ENCODE measurements at places on chromosomes 4 and X.

DNA sequence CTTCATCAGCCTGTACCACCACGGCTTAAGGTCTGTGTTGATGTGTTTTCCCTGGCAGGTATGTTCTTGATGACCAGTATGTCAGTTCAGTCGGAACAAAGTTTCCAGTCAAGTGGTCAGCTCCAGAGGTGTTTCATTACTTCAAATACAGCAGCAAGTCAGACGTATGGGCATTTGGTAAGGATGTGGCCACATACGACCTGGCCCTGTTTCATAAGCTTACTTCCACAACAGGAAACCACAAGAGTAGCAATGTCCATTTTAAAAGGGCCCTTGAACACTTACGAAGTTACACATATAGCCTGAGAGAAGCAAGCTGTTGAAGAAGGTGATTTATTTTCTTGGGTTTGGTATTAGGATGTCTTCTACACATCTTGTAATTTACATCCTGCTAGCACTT lies 46.1 kb downstream of the BMX start:
- no peak for DNase-seq

GRCh38 chr4:55801498-55801897 lies 18.1 kb upstream of the EXOC1L start:
- no peak for DNase-seq

DNA sequence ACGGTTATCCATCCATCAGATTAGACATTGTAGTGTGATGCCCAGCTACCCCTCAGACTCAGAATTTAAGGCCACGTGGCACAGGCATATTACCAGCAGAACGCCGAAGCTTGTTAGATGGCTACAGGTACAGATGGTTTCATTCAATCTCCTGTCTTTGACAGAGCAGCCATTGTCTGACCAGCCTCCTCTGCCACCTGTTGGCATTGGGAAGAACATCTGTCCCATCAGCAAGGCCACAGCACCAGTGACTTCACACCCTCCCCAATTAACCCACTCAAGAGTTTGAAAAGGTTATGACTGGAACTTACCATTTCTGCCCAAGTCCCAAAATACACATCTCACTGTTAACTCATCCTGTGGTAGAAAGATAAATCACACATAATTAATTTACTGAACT lies 22.0 kb upstream of the PHKA2 start:
- DNase-seq: no peak

DNA sequence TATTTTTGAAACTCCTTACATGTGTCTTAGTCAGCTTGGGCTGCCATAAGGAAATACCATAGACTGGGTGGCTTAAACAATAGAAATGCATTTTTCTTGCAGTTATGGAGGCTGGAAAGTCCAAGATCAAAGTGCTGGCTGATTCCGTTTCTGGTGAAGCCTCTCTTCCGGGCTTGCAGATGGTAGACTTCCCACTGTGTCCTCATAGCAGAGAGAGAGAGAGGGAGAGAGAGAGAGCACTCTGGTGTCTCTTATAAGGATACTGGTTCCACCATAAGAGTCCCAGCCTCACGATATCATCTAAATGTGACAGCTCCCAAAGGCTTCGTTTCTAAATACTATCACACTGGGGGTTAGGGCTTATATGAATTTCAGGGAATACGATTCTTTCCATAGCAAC lies 39.7 kb downstream of the ENPEP start:
- no peak for DNase-seq

DNA sequence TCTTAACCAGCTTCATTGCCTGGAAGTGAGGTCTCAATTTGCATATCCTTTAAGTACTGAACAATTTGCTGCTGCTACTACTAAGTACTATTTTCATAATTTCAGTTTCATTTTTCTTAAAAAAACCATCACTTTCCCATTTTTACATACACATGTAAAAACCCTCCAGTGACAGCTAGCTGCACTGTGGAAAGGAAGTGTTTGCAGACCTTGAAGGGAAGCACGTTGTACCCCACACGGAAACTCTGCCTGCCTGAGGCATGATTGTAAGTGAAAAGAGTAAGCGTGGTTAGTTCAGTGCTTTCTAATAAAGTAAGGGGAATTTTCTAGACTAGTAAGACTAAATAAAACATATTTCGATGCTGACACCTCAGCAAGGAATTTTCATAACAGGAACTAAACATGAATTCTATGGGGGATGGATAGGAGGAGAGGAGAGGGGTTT lies 103.6 kb downstream of the RAPGEF2 start:
- no peak for DNase-seq

- DNase-seq: no peak
Measured at GRCh38 chrX:108163333-108164082, 71.9 kb downstream of the ATG4A start.

- DNase-seq: peak; percentile 34
Measured at GRCh38 chr4:183960046-183960420, 54.9 kb downstream of the STOX2 start.

DNA sequence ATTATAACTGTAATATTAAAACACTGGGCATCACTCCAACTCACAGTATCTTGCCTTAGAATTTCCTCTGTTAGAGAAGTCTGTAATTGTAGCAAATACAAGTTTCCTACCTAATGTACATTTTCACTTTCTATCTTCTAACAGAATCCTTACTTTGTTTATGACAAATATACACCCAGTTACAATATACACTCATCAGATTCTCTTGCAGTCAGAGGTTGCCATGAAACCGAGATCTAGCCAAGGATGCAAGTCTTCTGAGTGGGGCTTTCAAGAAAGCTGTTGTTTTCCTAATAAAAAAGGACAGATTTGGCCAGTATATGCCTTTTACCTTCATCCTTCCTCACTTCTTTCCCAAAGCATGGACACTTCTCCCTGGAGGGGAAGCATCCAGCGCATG lies 228.9 kb downstream of the SCFD2 start:
- no peak for DNase-seq

DNA sequence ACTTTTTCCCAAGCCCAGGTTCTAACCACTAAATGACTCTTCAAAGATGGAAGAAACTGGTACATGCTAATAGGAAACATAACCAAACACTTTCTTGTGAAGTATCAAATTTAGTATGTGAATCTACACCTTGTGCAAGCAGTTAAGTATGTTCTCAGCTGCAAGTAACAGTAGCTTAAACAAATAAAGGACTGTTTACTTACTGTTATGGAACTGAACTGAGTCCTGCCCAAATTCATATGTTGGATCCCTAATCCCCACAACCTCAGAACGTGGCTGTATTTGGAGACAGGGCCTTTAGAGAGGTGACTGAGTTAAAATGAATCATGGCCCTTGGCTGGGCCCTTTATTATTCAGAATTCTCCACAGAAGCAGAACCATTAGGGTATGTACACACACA lies 178.7 kb downstream of the KDR start:
- no peak for DNase-seq

- no peak for DNase-seq
Measured at GRCh38 chrX:79366873-79367749, at the start of gene ITM2A. Gene ITM2A, minus strand, starts transcription at chrX:79367334. Its CDS starts 119 bp downstream, at chrX:79367215.

- no peak for DNase-seq
Measured at GRCh38 chr4:173821876-173822275, 291.8 kb upstream of the HAND2 start.

DNA sequence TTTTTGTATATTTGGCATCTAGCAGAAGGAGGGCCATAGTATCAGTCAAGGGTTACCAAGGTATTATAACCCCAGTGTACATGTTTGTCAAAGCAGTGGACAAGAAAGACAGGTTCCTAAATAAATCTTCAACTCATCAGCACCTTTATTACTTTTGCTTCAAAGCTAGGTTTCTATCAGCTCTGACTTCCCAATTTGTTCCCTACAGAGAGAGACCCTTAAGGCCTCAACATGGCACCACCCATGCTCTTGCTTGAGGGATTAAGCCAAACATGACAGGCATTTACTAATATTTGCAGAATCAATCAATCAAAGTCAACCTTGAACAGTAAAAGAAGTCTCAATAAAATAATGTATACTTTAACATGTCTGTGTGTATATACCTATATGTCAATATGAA lies 9.4 kb downstream of the TBCK start:
- DNase-seq: no peak

DNA sequence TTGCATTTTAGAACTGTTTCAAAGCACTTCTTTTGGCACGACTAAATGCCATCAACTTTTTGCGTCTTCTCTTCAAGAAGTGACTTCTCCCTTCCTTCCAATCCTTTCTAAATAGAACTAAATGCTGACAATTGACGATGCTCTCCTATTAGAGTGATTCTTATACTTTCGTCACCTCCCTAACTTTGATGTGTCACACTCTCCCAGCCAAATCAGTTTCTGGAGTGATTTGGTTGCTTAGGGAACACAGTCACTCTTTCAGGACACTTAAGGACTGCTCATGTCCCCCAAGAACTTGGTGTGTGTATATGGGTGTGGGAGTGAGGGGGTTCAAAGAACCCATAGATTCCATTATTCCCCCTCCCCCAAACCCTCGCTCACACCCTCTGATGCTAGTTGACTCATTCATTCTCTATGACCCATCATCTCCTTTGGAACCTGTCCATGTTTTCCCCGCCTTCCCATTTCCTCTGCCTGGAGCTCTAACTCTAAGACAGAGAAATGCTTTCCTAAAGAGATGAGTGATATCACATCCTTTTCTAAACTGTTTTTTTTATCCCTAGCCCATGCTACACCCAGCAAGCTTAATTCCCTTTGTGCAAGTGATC lies 26.8 kb upstream of the AREG start:
- no peak for DNase-seq

DNA sequence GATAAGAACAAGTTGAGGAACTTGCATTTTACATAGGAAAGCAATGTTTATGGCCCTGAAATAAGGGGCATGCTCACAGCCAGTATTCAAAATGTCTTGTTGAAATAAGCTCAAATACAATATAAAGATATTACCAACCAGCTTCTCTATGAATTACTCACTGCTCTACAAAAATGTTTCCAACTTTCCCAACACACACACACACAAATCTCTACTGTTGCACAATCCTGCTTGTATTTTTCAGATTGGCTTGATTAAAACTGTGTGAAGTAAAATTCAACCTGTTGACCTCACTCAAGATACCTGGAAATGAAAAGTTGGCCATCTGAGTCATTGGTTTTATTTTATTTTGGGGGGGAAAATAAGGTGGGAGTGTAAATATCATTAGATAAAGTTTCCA lies 128.6 kb downstream of the CHIC2 start:
- DNase-seq: no peak

GRCh38 chr4:71186566-71187403 lies 152.0 kb upstream of the SLC4A4 start:
- DNase-seq: no peak

DNA sequence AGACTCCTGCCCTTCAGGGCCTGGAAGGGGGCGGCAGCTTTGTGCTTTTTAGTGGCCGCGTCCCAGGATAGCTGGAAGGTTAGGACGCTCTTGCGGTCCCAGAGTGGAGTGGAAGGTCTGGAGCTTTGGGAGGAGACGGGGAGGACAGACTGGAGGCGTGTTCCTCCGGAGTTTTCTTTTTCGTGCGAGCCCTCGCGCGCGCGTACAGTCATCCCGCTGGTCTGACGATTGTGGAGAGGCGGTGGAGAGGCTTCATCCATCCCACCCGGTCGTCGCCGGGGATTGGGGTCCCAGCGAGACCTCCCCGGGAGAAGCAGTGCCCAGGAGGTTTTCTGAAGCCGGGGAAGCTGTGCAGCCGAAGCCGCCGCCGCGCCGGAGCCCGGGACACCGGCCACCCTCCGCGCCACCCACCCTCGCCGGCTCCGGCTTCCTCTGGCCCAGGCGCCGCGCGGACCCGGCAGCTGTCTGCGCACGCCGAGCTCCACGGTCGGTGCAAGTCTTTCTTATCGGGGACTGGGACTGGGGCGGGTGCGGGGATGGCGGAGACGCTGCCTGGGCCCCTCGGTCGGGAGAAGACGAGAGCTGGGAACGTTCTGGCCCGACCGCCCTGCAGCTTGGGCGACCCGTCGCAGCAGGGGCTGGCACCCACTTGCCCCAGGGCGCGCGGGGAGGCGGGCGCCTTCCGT lies at the start of gene EDNRA:
TSS of gene EDNRA (plus strand) at position 207 of the 686 bp plus-strand sequence. CDS start 4,585 bp downstream, outside the sequence.
- no peak for DNase-seq

- DNase-seq: no peak
Measured at GRCh38 chr4:171676555-171677215, 136.5 kb upstream of the GALNTL6 start.

GRCh38 chr4:10175626-10176025 lies 59.0 kb upstream of the WDR1 start:
- no peak for DNase-seq

GRCh38 chrX:135429429-135429828 lies 7.7 kb downstream of the SMIM10L2A start:
- no peak for DNase-seq

DNA sequence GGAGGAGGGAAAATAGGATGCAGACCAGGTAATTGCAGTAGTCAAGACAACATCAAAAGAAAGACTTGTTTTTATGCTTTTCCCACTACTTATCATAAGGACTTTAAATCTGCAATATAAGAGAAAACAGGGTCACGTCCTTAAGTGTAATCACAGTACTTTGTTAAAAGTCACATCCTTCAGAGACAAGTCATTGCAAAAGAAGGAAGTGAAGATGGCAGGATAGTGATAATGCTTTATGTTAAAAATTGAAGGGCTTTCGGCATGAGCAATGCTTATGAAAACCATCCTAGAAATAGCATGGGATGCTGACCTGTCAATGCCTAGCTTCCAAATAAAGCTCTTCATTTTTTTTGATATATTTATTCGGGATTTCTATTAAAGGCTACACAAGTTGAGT lies 110.2 kb upstream of the TENM3 start:
- no peak for DNase-seq

GRCh38 chrX:103562801-103563200 lies 22.5 kb upstream of the TCEAL4 start:
- DNase-seq: no peak

DNA sequence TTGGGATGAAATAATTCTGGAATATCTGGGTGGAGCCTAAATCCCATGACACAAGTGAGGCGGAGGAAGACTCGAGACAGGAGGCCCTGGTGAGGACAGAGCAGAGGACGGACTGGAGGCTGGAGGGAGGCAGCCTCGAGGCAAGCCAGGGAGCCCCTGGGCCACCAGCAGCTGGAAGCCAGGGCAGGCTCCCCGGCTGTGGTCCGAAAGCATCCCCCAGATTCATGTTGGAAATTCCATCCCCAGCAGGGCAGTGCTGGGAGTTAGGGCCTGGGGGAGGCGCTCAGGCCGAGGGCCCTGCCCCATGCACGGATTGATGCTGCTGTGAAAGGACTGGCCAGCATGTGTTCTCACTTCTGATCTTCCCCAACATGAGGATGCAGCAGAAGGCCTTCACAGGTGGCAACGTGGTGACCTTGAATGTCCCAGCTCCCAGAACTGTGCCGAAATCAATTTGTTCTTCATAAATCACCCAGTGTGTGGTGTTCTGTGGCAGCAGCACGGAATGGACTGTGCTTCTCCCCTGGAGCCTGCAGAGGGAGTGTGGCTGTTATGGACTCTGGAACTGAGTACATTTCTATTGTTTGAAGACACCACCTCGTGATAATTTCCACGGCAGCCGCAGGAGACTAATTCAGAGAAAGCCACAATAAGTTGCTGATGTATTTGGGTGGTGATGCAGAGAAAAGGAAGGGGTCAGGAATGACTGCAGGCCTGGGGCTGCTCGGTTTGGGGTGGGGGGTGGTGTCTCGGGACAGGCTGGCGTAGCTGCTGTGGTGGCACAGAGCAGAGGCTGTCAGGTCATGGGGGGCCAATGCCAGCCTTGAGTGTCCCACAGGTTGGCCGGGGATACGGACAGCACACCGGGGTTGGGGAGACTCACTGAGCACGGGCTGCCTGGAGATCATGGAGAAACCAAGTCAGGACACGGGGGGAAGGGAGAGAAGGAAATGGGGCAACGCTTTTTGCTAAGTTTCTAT lies 56.9 kb downstream of the PCGF3 start:
- DNase-seq: no peak

Data from NCI-H2107 (cell line).